ENCODE measurements at places on chromosomes 7 and 10. TPM values are rescaled to one million over a fixed set of nuclear protein-coding genes. Genes with fewer than 3 reads are reported as not detected.

Gene ANKRD26
- 13.5 TPM for total RNA-seq

Gene NUTM2E
- not detected for total RNA-seq

Gene VPS26A
- total RNA-seq: 49.0 TPM

Gene NPC1L1
- 0.17 TPM for total RNA-seq

Gene LIPJ
- not detected for total RNA-seq

Gene SCART1
- total RNA-seq: 3.0 TPM

Gene PNLIPRP2
- total RNA-seq: not detected

Gene OPN4
- total RNA-seq: not detected

Gene KEL
- not detected for total RNA-seq

Gene ACSL5
- total RNA-seq: 5.0 TPM

Gene CFAP70
- total RNA-seq: 1.7 TPM

Gene VSIR
- total RNA-seq: 15.1 TPM

Gene PDE6C
- not detected for total RNA-seq
